ENCODE measurements at places on chromosomes 7 and 10.

GRCh38 chr7:29343399-29343798 is 148.8 kb downstream of the CHN2 start:
- no peak for DNase-seq

DNA sequence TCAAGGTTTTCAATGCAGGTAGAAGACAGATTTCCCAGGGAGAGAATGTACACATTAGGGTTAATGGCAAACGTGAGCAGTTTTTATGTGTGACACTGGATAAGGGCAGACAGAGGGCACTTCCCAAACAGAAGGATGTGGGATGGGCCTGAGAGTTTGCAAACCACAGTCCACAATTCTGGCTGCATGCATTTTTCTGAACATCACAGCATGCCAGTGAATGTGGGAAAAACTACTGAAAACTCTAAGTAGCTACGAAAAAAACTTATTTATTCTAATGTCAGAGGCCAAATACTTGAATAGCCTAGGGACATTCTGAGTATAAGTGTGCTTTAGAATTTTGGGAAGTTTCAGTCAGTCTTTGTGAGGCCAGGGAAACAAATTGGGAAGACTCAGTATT is 145.9 kb downstream of the NRCAM start:
- DNase-seq: no peak

DNA sequence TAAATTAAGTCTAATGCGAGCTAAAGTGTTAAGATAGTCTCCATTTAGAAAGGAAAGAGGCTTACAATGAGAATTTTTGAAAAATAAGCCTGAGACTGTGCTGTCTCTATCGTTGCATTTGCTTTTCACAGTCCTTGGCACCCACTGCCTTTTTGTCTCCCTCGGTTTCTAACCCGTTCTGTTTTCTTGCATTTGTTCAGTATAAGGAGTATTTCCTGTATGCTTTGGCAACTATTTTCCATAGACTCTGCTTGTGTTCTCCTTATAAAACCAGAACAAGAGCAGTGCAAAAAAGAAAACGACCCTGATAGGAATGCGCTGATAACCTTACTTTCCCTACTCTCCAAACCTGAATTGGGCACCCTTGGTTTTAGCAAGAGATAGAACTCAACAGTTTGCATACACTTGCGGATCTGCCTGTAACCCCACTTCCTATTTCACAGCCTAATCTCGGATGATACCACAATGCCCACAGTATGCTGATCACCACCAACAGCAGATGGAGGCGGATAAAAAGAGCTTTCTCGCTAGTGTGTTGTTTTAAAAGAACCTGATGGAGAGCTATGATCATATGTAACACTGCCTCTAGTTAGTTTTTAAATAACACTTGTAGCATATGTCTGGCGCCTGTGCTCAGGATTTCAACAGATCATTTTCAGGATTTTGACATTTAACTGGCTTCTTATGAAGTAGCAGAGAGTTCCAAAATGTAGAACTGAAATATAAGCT is 1.6 kb upstream of the ARHGAP12 start:
- peak; percentile 5 for DNase-seq

- no peak for DNase-seq
Observed at GRCh38 chr7:131690441-131690840, 134.0 kb upstream of the PODXL start.

- DNase-seq: no peak
Observed at GRCh38 chr10:120749072-120749471, 102.1 kb upstream of the WDR11 start.

DNA sequence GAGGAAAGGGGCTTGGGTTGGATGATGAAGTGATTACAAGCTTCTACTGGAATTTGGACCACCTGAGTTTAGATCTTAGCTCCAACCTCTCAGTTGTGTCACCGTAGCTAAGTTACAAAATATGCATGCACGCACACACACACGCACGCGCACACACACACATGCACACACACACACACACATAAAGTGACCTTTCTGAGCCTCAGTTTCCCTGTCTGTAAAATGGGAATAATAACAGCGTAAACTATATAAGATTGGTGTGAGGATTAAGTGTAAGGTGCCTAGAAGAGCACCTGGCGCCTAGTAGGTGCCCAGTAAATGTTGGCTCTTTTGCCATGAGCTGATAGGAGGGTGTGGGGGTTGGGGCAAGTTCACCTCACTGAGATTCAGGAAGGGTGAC is 12.6 kb upstream of the AQP1 start:
- DNase-seq: no peak

DNA sequence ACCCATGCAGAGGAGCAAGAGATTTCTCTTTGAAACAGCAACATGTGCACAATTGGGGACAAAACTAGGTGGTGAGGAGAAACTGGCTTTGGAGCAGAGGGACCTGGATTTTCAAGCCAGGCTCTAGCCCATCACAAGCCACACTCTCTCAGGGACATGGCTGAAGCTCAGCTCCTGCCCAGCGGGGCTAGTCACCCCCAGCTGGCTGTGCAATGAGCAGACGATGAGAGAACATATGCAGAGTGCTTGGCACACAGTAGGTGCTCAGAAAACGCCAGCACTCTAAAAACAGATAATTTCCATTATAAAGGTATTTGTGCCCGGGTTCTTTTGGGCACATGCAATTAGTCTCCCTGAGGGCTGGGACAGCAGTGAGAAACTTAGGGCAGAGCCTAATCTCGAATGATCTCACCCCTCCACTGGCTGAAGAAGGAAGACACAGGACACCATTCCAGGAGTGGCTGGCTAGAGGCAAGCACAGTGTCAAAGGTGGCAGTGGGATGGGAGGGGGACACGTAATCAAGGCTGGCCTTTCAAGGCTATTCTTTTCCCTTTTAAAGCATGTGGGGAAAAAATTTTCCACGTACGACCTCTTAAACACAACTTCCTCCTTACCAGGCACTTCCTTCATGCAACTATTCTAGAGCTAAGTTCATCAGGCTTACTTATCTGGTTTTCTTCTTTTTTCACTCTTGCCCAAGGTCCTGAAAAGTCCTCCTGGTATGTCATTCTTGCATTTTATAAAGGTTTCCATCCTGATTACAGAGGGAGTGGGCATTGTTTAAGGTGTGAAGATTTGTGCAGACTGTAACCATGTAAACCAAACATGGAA is 15.1 kb downstream of the FAM53B start:
- DNase-seq: no peak

GRCh38 chr10:42428534-42428933 is 209.8 kb downstream of the ZNF33B start:
- no peak for DNase-seq

GRCh38 chr7:13953368-13953767 is 36.1 kb downstream of the ETV1 start:
- no peak for DNase-seq

DNA sequence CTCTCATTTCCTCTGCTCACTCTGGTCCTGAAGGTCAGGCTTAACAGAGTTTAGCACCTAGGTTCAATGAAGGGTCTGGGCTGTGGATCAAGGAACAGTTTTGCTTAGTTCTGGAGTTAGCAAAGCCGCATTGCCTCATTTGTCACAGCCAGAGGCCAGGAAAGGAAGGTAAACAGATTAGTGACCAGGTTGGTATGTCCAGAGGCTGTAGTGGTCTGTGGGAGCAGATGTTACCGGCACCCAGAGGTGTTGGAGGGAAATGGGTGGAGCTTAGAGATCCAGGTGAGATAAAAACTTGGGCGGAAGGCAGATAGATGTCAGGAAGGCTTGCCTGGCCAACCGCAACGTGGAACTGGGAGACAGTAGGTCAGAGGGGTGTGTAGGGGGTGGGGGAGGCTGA is 36.6 kb upstream of the ZMIZ2 start:
- no peak for DNase-seq

DNA sequence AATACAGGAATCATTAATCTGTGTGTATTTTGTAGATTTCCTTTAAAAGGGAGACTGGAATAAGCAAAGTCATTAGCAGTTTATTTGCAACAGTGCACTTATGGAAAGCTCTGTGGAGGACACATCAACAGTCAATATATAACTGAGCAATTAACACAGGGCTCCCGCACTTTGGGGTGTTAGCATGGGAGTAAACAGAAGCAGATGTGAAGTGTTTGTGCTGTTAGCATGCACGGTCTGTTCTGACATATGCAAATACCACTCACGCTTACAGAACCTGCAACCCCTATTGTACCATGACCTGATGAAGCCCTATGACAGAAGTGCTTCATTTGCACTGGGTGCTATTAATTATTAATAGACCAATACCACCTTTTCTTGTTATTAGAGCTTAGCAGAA is 118.9 kb downstream of the PPP1R3A start:
- DNase-seq: no peak

- DNase-seq: no peak
Observed at GRCh38 chr10:90998733-90999511, 78.0 kb upstream of the ANKRD1 start.

DNA sequence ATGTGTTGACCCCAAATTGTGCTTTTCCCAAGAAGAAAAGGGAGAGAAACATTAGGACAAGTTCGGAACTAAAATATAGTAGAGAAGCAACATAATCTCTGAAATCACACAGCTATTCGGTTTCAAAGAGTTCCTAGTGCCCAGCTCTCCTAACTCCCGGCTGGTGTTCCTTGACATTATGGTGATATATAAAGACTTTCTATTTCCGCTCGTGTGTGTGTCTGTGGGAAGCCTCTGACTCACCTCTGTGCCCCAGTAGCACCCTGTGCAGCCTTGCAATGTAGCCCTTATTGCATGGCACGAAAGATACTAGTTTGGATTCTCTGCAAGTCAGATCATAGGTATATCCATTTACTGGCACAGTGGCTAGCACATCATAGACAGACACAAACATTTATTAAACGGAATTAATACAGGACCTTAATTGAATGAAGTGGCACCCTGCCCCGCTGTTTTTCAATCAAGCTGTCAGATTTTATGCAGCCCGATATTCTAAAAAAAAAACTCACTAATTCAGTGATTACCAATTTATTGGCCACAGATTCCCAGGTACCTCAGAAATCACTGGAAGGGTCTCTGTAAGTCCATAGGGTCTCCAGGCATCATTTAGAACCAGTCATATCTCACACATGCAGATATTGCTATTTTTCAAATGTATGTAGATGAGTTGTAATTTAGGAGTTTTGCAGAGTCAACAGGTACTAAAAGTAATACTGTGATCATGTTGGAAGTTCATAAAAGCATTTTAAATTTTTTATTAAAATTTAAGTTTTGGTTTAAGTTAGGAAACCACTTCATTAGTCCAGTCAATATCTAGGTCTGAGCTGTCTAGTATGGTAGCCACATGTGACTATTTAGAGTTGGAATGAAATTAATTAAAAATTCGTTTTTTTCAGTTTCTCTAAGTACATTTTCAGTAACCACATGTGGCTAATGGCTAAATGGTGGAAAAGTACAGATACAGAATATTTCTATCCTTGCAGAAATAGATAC is 43.3 kb downstream of the SFTPD start:
- no peak for DNase-seq

- no peak for DNase-seq
Observed at GRCh38 chr10:114982989-114983388, 45.0 kb downstream of the TRUB1 start.

GRCh38 chr10:50397312-50398140 is 146.2 kb upstream of the ASAH2 start:
- no peak for DNase-seq

- no peak for DNase-seq
Observed at GRCh38 chr10:118107541-118107940, 60.8 kb upstream of the RAB11FIP2 start.

DNA sequence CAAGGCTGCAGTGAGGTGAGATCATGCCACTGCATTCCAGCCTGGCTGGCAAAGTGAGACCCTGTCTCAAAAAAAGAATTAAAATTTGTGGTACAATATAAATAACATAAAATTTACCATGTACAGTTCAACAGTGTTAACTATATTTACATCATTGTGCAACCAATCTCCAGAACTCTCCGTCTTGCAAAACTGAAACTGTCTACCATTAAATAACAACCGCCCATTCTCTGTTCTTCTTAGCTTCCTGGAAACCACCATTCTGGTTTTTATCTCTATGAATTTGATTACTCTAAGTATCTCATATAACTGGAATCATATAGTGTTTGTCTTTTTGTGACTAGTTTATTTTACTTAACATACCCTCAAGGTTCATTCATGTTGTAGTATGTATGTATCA is 167.6 kb downstream of the AUTS2 start:
- DNase-seq: no peak

DNA sequence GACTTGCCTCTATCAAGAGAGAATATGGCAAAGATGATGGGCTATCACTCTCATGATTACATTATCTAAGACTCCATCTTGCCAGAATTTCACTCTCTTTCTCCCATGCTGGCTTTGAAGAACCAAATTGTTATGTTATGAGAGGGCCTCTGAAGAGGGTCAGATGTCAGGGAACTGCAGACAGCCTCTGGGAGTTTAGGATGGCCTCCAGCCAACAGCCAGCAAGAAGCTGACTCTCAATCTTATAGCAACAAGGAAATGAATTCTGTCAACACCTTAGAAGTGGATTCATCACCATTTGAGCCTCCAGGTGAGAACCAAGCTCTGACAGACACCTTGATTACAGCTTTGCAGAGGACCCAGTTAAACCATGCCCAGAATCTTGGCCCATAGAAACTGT is 33.6 kb downstream of the ZNF22 start:
- no peak for DNase-seq

- no peak for DNase-seq
Observed at GRCh38 chr7:76296743-76297740, 5.4 kb upstream of the HSPB1 start.

GRCh38 chr7:57399251-57399940 is 50.6 kb upstream of the ZNF716 start:
- no peak for DNase-seq

GRCh38 chr10:102781921-102782557 is 38.3 kb downstream of the WBP1L start:
- no peak for DNase-seq

DNA sequence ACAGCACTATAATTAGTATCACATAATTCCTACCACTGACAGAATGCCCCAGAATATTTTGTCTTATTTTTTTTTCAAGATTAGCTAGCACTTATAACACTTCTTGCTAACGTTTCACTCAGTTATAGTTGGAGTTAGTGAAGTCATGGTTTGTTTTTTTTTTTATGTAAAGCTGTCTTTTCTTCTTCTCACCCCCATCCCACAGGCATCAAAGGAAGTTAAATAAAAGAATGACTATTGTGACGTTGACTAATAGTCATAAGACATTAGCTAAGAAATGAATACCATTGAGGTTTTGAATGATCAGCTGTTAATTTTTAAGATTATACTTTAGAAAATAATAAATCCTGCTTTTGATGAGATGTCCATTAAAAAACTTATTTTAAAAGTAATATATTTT is 498.3 kb downstream of the GFRA1 start:
- DNase-seq: no peak

DNA sequence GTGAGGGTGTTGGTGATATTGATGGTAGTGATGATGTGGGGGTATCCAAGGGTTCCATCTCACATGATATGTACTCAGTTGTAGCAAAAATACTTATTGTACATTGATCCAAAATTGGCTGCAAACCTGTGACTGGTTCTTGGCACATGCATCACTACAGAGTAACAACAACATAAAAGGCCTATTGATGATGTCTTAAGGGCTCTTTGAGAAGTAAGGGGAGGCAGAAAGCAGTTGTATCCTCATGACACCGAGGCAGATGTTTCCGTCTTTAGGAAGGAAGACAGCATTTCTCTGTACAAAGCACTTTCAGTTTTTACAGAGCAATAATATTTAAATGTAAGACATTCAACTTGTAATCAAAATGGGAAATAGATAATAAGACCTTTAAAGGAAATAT is 34.5 kb downstream of the NRG3 start:
- no peak for DNase-seq
